ENCODE measurements at places on chromosomes 1 and 21.

DNA sequence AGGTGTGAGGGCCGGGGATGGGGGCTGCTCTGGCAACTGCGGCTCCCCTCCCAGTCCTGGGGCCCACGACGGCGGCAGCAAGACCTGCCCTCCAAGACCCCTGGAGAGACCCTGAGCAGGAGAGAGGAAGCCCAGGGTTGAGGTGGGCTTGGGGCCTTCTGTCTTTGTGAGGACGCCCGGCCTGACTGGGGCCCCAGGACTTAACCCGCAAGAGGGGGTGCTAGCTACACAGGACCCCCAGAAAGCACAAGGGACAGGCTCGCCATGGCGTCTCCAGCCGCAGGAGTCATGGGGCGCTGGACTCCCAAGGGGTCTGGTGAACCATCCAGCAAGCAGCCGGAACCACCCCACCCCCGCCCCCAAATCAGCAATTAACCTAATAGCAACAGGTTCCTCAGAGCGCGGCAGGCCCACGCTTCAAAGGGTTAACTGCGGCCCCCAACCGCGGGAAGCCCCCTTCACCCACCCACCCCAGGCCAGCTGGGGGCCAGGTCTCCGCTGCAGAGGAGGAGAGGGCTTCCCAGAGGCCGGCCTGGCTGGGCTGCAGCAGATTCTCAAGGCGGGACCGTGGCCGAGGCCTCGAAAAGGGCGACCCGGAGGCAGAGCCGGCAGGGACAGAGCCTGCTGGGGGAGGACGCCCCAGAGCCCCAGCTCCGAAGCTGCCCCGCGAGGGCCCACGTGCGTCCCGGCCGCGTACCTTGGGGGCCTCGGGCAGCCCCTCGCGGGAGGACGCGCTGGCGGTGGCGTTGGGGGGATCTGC lies 525 bp downstream of the C1QTNF12 start:
- no peak for DNase-seq

DNA sequence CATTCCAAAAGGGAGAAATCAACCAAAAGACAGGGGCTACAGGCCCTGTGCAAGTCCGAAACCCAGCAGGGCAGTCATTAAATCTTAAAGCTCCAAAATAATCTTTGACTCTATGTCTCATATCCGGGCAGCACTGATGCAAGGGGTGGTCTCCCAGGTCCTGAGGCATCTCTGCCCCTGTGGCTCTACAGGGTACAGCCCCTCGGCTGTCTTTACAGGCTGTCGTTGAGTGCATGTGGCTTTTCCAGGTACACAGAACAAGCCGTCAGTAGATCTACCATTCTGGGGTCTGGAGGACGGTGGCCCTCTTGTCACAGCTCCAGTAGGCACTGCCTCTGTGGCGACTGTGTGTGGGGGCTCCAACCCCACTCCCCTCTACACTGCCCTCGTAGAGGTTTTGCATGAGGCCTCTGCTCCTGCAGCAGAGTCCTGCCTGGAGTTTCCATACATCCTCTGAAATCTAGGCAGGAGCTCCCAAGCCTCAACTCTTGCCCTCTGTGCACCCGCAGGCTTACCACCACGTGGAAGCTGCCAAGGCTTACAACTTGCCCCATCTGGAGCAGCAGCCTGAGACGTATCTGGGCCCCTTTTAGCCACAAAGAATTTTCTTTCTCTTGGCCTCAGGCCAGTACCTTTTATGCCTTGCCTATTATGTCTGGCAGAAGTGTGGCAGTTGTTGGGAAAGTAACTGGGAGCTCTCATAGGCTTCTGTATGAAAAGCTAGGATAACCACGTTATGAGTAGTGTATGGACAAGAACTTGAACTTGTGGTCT lies 52.5 kb downstream of the POU2F1 start:
- DNase-seq, result peak; percentile 86

DNA sequence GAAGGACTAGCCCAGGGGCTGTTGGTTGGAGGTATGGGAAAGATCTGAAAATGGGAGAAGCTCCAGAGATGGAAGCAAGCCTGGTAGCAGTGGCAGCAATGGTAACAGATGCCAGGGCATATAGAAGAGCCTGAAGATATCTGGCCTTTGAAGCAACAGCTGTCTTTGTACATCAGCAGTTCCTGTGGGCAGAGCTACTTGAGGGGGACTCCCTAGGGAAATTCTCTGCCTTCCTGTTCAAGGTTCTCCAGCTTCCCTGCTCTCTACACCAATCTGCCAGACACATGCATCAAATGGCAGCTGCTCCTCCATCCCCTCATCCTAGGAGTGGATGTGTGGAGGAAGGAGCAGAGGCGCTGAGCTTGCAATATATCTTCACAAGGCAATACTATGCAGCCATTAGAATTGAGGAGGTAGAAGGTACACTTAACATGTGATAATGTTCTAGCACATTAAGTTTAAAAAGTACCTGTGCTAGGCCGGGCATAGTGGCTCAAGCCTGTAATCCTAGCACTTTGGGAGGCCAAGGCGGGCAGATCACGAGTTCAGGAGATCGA lies 2.2 kb downstream of the TMEM35B start:
- DNase-seq, result no peak

- DNase-seq, result no peak
Observed at GRCh38 chr21:15534450-15534886, 195.3 kb upstream of the USP25 start.

DNA sequence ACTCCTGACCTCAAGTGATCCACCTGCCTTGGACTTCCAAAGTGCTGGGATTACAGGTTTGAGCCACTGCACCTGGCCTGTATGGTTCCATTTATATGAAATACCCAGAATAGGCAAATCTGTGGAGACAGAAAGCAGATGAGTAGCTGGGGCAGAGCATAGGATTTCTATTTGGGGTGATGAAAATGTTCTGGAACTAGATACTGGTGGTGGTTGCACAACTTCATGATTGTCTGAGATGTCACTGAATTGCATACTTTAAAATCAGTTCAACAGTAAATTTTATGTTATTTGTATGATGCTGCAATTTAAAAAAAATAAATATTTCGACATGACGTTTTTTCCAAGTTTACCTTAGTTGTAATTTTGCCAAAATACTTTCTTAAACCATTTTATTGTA lies 23.9 kb downstream of the ITSN1 start:
- no peak for DNase-seq

GRCh38 chr1:200845360-200845759 lies 27.4 kb upstream of the GPR25 start:
- DNase-seq, result no peak

DNA sequence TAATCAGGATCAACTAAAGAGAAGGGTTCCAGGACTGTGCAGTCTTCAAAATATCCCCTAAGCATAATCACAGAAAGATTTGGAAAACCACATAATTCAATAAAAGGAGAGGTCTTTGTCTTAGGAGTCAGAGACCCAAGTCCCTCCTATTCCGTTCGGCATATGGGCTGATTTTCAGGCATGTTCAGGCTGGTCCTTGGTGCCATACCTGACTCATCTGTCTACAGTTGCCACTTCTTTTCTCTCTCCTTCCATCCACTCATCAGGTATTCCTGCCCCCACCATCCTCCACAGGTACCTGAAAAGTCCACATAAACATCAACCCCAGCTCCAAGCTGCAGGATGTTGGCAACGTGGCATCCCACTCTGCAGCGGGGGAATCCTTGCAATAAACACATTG lies 29.7 kb upstream of the RPL11 start:
- DNase-seq, result no peak

GRCh38 chr1:157469300-157469699 lies 83.0 kb downstream of the FCRL5 start:
- DNase-seq, result no peak

DNA sequence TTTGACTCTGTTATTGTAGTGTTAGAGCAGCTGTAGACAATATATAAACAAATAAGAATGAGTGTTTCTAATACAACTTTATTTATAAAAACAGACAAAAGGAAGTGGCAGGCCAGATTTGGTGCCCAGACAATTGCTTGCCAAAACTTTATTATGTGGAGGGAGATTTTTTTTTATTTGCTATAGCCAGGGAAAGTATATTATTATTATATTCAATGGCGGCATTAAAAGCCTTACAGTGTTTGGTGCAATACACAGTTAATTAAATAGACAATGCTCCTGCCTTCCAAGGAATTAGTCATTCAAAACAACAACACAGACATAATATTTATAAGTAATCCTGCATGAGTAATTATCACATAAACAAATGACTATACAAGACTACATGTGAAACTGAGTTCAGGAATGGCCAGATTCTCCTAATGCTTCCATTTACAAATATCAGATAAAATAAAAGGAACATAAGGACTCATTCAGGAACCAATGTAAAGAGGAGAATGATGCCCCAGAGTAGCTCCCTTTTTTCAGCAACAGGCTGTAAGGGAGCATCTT lies 10.6 kb upstream of the RC3H1 start:
- peak; percentile 42 for DNase-seq

- DNase-seq, result peak; percentile 13
Observed at GRCh38 chr21:14762734-14763694, 216.9 kb upstream of the SAMSN1 start.

DNA sequence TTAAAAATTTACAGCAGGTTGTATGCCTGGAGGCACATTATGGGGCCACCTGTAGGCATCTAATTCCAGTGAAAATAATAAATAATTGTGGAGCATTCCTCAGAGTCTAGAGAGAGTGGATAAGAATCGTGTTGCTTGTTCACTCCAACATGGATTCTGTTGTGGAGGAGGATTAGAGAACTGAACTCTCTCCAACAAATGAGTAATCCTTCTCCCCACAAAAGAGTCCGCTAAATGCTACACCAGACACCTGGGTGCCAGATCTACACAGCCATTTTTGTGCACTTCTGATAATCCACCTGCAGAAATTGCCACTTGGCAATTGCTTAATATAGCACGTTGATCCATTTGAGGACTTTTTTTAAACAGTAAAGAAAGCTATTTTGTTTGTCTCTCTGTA lies 113.7 kb upstream of the DPYD start:
- peak; percentile 47 for DNase-seq
